Prostate gland (tissue), 2 donors: ENCODE measurements at places on chromosomes 4 and X.

DNA sequence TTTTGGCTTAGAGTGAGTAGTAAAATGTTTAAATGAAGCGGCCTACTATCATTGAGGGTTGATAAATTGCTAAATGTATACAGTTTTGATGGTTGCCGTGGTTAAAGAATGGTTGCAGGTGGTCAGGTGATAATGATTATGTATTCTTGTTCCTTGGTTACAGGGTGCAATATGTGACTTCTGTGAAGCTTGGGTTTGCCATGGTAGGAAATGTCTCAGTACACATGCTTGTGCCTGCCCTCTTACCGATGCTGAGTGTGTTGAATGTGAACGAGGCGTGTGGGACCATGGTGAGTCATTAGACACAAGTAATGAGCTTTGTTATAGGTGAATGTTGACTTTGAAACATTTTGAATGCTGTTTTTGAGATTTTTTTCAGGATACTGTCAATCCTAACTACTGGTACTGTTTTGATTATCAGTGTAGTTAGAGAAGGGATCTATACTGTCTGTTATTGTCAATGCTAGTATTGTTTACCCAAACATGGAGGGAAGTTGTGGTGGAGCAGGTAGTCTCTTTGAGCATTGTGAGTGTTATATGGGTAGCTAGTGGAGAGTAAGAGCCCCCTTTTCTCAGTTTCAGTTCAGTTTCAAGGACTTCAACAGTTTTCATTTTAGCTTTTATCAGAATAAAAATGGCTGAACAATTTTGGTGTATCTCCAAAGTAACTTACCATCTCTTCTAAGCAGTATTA is 8.9 kb downstream of the ZNF330 start:
- DNase-seq = no peak

- DNase-seq = no peak
Measured at GRCh38 chr4:102218656-102219055, 126.6 kb downstream of the SLC39A8 start.

DNA sequence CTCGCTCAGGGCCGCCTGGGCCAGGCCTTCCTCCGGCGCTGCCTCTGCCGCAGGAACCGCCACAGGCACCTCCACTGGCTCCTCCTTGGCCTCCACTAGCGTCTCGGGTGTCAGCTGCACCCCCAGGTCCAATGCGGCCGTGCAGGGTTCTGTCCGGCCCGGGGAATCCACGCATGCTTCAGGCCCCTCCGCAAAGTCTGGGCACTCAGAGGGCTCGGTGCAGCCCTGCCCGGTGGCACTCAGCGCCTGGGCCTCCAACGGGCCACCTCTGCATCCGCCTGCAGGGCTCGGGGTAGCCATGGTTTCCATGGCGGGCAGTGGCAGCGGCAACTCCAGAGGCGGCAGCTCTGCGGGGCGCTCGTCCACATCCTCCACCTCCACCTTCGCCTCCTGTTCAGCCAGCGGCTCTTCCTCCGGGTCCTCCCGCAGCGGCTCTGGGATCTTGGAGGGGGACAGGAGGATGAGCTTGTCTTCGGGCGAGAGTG is 74.9 kb upstream of the UCP1 start:
- DNase-seq = no peak

DNA sequence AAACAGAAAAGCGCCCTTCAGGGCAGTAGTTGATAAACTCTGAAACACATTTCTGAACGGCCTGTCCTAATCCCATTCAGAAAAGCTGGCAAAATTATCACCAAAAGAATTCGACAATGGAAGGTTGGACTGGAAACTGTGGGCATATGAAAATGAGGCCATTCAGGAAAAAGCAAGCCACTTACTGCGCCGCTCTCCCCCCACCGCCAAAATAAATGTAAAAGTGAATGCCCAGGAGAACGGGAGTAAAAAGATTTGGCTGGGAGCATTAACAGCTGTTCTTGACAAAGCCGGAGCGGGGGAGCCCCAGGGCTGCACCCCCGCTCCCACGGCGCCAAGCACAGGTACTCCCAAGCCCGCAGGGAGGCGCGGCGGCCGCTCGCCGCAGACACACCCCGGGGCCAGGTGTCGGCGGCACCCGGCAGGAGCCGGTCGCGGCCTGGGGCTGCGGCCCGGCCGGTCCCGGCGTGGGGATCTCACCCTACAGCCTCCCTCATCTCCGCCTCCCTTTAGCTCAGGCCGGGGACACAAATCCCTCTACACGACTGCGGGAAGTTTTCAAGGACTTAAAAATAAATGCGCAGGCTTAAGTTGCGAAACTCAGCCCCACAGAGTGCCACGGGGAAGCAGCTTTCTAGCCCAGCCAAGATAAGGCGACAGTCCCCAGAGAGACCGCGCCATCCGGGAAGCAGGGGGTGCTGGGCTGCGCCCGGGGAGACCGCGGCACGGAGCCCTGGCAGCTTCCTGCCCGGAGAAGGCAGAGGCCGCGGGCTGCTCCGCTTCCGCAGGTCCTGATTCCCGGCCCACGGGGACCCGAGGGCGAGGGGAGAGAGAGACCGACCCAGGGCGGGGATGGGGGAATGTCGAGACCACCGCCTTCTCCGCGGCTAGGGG is 593 bp downstream of the SH3RF1 start:
- peak; percentile 53 for DNase-seq

GRCh38 chrX:135382260-135382659 is 39.5 kb upstream of the SMIM10L2A start:
- no peak for DNase-seq

DNA sequence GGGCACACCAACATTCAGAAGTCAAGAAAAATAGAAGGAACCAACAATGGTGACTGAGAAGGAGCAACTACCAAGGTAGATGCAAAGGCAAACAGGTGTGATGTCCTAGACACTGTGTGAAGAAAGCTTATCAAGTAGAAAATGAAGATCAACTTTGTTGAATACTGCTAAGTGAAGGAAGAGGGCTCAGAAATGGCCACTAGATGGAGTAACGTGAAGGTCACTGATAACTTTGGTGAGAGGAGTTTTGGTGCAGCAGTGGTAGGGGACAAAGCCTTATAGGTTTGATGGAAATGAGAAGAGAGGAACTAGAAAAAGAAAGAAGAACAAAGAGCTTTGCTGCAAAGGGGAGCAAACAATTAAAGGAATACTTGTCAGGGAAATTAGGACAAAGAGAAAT is 23.5 kb downstream of the OTC start:
- DNase-seq = no peak

DNA sequence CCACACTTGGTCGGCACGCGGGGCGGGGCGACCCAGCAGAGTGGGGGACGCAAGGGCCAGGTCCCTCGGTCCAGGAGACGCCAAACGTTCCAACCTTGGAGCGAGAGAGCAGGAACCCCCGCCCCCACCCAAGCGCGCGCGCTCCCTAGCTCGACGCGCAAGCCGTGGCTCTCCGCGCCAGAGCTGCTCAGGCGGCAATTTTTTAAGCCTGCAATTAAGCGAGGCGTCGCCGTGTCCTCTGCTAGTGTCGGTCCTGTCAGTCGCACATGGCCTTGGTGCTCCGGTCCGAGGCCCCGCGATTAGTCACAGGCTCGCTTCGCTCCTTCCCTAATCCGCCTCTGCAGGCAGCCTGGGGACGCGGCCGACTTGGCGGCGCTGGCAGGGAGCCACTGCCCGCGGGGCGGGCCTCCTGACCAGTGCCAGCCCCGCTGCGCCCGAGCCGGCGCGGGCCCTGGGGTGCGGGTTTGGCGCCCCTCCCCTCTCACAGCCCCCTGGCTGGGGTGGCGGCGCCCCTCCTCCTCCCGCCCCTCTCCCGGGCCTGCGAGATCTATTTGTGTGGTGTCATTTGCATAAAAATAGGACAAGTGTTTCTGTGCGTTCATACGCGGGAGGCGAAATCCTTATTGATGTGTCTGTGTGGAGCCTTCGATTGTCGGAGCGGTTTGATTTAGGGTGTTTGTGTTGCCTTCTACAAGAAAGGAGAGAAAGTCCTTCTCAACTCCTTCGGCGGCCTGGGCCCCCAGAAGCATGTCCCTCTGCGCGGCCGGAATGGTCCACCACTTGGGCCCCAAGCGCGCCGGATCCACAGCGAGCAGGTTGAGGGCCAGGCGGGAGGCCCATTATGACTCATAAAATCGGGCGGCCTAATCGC is 9.8 kb upstream of the BCOR start:
- DNase-seq = peak; percentile 20

- no peak for DNase-seq
Measured at GRCh38 chr4:176788248-176788647, 4.5 kb downstream of the VEGFC start.

DNA sequence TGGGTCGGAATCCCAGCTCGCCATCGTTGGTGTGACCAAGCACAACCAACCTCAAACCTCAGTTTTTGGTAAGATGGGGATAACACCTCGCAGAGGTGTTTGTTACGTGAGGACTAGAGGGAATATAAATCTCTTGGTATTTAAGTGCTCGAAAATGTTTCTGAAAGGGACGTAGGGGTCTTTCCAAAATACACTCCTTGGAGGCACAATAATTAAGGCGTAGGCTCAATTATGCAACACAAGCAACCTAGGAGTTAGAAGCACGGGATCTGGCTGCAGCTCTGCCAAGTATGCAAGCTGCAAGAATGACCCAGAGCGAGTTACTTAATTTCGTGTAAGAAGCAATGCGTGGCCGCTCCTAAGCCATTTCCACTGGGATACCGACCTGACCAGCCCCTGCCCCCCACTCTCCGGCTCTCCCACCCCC is 552 bp downstream of the ADH5 start:
- peak; percentile 79 for DNase-seq

DNA sequence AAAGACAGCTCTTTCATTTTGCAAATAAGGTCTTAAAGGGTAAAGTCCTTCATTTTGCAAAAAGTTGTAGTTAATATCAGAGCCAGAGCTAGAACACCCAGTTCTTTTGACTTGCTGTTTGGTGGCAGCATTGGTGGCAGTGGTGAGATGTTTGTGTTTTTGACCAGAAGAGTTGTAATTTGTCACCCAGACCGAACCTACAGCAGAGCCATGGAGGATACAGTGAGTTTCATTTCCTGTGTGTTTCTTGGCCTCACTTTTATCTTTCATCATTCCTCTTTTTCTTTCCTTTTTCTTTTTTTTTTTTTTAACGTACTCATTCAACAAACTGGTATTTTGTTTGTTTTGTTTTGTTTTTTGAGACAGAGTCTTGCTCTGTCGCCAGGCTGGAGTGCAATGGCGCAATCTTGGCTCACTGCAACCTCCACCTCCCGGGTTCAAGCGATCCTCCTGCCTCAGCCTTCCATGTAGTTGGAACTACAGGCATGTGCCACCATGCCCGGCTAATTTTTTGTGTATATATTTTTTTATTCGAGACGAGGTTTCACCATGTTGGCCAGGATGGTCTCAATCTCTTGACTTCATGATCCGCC is 116.4 kb downstream of the AFF1 start:
- DNase-seq = no peak

- DNase-seq = no peak
Measured at GRCh38 chrX:66020631-66021334, 19.1 kb downstream of the VSIG4 start.

DNA sequence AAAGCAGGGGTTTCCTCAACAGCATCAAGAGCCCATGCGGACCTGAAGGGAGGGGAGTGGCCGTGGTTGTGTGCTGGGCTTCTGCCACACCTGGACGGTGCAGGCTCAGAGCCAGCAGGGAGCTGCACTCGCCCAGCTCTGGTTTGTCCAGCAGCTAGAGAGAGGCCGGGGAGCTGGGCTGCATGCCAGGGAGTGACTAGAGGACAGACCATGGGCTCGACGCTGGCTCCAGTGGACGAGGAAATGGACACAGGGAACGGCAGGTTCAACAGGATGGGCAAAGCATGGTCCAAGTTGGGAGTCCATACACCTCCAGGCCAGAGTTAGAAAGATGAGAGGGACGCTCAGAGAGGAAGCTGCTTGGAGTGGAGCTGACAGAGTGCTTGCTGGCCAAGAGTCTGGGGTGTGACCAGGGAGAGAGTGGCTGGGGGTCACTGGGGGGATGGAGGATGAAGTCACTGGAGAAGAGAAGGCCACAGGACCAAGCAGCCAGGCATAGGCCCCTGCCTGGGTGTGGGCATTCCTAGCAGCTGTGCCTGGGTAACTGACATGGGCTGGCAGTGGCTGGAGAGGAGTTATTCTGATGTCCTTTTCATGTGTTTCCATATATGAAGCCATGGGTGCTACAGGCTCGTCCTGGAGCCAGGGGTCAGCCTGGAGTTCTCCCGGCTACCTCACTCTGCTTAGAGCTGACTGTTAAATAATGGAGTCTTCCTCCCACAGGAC is 42.8 kb downstream of the HTT-AS start:
- peak; percentile 75 for DNase-seq

DNA sequence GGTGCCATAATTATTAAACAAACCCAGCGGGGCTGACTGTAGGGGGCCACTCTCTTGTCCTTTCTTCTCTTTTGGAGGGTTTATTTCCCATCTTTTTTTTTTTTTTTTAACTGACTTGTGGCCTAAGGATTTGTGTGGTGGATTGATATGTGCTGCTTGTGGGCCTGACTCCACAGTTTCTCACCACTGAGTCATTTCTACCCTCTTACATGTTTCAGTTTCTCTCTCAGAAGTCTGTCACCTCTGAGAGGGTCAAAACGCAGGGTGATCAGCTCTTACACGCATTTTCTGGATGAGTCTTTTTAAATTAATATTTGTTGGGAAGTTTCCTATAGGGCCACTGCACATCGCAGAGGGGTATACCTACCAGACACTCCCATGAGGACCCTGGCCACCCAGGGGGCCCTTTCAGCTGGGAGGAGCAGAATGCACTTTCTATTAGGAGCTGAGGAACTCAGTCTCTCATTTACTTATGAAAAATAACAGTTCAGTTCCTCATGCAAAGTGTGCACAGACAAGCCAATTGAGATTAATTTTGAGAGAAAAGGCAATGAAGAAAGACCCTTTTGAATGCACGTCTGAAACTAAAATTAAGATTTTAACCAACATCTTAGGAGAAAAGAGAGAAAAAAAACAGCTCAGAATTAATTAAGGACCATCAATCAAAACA is 407.9 kb downstream of the TECRL start:
- no peak for DNase-seq

GRCh38 chr4:25977397-25978170 is 63.6 kb downstream of the SMIM20 start:
- no peak for DNase-seq

DNA sequence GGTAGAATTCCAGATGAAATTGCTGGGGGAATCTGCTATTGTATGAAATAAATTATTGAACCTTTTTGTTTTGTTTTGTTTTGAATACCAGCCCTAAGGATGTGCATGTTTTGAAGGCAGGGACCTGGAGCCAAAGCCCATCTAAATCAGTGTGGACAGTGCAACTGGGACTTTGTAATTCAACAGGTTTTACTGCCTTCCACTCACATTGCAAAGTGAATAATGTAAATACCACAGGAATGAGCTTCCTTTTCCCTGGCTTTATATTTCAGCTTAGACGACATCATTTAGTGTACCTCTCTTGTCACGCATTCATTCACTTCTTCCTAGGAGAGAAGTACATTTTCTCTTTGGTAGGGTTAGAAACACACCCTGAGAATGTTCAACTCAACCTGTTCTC is 795.0 kb downstream of the CENPC start:
- no peak for DNase-seq

GRCh38 chr4:167415461-167415860 is 181.2 kb upstream of the SPOCK3 start:
- DNase-seq = no peak

GRCh38 chr4:184151988-184152485 is 65.6 kb downstream of the ENPP6 start:
- no peak for DNase-seq

GRCh38 chr4:159097144-159097543 is 5.7 kb upstream of the RAPGEF2 start:
- DNase-seq = no peak

GRCh38 chr4:121192480-121192879 is 28.4 kb upstream of the TNIP3 start:
- no peak for DNase-seq
